ENCODE measurements at places on chromosomes 6 and 20.

DNA sequence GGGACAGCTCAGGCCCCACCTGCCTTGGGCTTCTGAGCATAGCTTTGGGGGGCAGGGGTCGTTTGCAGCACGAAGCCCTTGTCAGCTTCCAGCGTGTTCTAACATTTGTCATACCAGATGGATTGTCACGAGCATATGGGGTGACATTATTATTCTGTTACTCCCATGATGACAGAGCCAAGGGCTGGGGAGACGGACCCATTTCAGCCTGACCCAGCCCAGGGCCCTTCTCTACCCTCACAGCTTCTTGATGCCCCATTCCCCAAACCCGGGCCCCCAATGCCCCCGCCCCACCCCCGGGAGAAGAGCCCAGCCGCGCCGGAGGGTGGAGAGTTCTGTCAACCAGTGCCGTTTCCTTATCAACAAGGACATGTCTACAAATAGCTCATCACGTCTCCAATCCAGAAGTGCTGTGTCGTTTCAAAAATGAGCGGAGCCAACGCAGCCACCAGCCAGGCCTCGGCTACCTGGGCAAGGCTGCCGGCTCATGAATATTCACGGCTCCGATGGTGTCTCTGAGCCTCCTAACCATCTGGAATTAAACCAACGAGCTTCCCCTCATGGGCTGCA, 9.6 kb upstream of the CHRNA4 start:
- no peak for DNase-seq

DNA sequence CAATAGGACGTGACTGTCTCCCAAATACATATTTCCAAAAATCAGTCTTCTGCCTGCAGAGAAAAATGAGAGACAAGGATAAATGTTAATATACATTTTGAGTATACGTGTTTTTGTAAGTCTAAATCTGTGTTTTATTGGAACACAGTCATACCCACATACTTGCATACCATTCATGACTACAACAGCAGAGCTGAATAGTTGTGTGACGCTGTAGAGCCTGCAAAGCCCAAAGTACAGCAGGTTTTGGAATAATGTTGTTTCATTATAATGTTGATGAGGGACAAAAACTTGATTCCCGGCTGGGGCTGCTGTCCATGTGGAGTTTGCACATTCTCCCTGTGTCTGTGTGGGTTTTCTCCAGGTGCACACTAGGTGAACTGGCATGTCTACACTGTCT, 23.8 kb upstream of the FBXO9 start:
- DNase-seq, result no peak

- no peak for DNase-seq
These were observed 1.3 kb downstream of the FLOT1 start for GRCh38 chr6:30741063-30741779.

- DNase-seq, result no peak
These were observed 101.4 kb downstream of the PRDM1 start for GRCh38 chr6:106187424-106187982.

DNA sequence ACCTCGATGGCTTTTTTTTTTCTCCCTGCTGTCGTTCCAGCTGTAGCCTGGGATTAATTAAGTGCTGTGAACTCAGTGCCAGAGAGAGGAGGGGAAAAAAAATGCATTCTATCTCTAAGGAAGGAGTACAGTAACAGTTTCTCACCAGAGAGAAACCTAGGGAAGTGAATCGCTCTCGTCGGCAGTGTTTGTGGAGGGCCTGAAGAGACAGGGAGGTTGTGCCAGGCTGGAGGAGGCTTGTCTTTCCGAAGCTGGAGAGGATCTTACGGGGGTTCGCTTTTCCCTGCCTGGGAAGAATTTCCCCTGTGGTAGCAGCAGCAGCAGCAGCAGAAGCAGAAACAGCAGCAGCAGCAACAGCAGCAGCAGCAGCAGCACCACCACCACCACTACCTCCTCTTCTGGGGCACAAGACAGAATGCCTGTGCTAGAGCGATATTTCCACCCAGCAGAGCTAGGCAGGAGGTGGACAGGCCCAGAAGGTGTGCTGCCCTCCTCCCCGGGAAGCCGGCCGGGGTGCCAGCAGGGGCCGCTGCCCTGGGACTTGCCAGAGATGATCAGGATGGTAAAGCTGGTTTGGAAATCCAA, 186.5 kb downstream of the PDE7B start:
- no peak for DNase-seq

GRCh38 chr20:63043348-63044203, 36.8 kb upstream of the BHLHE23 start:
- DNase-seq, result no peak

DNA sequence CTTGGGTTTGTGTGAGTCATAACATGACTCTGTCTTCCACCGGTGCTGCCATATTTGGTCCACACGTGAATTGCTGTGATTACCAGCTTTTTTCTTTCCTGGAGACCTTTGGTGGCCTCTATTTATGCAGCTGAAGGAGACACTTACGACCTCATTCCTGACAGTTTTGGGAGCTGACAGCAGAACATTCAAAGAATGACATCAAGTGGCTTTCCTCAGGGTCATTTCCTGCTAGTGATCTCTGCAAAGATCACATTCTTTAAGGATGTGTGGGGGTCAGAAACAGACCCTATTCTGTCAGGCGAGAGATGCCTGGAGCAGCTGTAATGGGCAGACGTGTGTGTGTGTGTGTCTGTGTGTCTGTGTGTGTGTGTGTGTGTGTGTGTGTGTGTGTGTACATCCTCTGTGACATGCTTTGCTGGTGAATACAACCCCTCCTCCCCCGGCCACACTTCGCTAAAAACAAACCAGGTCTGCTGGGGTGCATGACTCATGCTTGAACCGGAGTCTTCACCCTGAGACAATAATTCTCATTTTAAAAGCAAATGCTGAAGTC, 115.6 kb downstream of the TMEM170B start:
- DNase-seq, result no peak

DNA sequence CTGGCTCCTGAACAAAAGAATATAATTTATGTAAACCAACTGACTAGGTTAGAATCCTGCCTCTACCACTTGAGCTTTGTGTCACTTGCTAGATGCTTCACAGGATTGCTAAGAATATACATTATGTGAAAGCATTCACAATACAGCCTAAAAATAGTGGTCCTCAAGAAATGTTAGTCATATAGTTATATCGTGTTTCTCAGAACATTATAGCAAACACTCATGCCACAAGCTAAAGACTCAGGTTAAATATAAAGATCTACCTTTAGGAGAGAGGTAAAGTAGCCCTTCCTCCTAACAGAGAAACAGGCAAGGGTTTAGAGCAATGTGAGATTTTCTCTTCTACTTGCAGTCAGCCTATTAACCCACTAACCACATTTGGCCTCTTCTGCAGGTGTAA, 17.8 kb upstream of the ALDH8A1 start:
- no peak for DNase-seq

- peak; percentile 78 for DNase-seq
These were observed at the start of gene HTR1E for GRCh38 chr6:86937219-86938079. Gene HTR1E, plus strand, starts transcription at chr6:86937528. Its CDS starts 77,807 bp downstream, at chr6:87015335.

DNA sequence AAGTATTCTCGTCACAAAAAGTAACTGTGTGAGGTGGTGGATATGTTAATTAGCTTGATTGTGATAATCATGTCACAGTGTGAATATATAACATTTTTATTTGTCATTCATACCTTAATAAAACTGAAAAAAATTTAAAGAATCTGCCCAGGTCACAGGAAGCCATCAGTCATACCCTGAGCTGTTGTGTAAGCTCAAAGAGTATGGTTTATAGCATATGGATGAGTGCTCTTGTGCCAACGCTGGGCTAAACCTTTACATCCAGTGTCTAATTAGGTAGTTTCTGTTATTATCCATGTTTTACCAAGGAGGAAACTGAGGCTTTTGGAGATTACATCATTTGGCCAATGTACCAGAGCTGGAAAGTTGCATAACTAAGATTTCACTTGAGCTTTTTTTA, 11.4 kb downstream of the PKIG start:
- DNase-seq, result no peak

- DNase-seq, result no peak
These were observed 180.1 kb upstream of the CST7 start for GRCh38 chr20:24768713-24769601.

DNA sequence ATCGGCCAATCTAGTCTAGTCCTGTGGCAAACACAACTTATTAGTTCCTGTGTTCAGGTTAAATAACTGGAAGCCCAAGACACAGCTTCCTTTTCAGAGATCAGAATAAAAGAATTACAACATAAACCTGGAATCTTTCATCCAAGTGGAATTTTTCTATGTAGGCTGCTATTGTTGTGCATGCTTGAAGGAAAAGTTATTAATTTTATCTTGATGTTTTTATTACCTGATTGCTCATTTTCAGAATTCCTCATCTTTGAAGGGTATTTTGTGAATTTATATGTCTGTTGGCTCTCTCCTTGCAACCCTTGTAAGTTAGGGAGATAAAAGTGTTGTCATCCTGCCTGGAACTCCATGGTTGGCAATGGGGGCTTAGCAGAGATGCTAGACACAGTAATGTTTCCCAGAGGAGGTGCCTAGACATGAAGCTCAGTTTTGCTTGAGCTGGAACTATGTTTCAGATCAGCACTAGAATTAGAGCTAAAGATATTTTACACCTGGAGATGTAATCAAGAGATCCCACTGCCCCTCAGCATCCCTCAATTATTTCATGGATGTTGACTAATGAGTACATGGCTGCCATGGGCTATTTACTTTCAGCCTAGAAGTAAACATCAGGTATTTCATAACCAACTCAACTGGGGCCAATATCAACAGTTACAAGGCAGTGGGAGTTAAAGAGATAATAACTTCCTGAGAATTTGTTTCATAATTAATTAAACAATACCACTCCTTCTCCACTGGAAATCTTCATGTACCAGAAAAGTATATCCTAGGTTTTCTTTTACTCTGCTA, 367.0 kb upstream of the MARCKS start:
- no peak for DNase-seq

GRCh38 chr20:40156600-40157317, 532.3 kb downstream of the MAFB start:
- no peak for DNase-seq

DNA sequence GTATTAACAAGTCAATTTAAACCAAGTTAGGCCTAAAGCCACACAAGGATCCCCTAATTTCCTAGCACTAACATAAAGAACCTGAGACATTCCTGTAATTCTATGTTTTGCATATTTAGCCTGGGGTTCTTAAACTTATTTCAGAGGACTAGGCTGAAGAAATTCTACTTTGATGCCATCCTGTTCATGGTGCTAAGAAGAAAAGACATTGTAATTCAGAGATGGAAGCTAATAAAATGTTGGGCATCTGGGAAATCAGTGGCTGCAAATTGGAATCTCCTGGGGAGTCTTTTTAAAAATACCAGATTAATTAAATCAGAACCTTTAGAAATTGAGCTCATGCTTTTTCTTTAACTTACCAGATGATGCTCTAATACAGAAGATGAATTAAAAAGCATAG, 26.2 kb upstream of the IRAK1BP1 start:
- DNase-seq, result no peak

DNA sequence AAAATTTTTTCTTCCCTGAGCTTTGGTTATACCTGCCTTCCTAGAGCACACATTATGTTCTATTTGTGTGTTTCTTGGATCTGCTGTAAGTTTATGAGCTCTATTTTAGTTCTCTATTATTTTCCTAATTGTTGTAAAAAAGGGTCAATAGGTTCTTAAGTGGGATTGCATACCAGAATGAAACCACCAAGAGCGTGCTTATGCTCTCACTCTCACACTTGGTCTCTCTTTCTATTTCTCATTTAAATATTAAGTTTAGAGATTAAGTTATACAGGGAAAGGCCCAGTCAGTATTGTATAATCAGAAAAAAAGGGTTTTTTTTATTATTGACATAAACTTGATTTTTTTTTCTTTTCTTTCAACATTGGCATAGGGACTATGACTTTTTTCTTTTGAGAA, 96.8 kb downstream of the RIMS1 start:
- no peak for DNase-seq

DNA sequence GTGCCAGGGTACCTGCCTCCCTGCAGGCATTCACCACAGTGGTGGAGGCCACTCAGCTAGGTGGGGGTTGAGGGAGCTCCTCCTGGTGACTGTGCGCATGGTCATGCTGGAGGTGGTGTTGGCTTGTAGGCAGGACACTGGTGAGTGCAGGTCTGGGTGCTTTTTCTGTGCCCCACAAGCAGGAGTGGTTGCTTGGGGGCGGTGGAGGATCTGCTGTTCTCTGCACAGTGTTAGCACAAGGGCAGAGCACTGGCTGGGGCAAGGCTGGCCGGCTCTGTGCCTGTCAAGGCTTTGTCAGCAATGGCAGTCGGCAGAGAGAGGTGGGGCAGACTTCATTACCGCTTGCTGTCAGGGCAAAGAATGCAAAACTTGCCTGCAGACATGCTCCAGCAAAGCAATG, 632.1 kb upstream of the ID4 start:
- DNase-seq, result no peak

DNA sequence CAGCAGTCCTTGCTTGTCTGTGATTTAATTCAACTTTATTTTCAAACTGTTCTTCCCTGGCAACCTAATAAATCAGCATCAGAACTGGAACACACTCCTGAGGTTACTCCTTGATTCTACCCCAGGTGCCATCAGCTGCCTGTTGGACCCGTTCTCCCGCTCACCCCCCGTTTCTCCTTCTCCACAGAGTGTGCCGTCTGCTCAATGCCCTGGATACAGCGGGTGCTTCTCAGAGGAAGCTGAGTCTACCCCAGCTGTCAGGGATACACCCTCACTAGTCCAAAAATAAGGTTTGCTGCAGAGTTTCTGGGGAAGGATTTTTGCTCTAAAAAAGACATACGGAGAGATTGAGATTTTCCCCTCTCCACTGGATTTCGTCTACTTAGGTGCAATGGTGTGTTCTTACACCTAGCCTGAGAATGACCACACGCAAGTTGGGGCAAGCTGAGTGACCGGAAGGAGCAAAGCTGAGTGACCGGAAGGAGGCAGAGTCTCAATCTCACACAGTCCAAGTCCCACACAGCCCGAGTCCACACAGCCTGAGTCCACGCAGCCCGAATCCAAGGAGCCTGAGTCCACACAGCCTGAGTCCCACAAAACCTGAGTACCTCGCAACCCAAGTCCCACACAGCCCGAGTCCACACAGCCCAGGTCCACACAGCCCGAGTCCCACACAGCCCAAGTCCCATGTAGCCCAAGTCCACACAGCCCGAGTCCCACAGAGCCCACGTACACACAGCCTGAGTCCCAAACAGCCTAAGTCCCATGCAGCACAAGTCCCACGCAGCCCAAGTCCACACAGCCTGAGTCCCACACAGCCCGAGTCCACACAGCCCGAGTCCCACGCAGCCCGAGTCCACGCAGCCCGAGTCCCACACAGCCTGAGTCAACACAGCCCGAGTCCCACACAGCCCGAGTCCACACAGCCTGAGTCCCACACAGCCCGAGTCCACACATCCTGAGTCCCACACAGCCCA, 58.6 kb upstream of the DACT2 start:
- no peak for DNase-seq

DNA sequence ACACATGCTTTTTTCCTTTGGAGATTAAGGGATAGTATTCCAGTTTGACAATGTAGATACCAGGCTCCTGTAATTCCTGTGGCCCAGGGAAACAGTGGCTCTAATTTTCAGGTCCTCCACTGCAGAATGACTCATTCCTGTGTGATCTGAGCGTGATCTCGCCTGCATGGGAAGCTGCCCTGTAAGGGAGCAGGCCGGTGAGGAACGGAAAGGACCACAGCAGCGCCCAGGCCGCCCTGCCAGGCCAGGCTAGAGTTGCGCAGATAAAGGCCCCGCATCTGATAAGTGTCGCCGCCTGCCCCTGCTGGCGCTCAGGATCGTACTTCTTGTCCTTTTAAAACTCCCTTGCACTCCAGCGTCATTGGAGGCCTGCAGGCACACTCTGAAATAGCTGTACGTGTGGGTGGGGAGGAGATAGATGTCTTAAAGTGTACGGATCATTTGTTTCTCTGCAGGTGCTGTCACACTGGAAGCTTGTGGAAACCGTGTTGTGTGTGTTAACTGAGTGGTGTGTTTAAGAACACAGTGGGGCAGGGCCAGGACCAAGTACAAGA, 60.7 kb downstream of the SYNJ2 start:
- DNase-seq, result no peak

- no peak for DNase-seq
These were observed 1.2 kb downstream of the TRAF3IP2 start for GRCh38 chr6:111604259-111605099.

All from NCI-H774 (cell line).